ENCODE measurements at places on chromosomes 11 and 22. TPM values are rescaled to one million over a fixed set of nuclear protein-coding genes. Genes with fewer than 3 reads are reported as not detected.

DNA sequence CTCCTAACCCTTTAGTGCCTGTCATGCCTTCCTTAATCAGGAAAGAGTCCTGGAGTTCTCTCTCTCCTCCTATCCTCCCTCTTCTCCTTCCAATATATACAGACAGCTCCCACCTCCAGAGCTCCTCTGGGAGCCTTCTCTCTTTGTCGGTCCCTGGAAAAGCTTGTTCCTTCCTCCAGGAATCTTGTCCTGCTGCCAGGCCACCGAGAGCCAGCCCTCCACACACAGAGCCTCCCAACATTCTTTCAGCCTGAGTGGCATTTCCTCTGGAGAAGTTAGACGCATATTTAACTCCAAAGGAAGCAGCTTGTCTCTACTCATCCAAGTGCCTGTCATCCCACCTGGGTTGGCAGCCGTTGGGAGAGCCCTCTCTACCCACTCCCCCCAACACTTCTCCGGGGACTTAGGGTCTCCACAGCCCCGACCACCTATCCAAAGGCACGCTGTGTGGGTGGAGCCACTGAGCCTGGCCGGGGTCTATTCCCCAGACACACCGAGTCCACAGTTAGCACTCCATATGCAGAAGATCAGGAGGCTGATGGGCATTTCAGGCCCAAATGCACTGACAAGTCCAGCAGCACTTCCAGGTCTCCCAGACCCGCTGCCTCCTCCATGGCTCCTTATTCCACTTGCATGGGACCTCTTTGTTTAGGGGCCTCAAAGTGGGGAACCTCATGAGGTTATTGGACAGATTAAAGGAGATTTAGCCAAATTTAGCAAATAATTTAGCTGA is 31.1 kb downstream of the DKK3 start:
- DNase-seq: peak; percentile 96

DNA sequence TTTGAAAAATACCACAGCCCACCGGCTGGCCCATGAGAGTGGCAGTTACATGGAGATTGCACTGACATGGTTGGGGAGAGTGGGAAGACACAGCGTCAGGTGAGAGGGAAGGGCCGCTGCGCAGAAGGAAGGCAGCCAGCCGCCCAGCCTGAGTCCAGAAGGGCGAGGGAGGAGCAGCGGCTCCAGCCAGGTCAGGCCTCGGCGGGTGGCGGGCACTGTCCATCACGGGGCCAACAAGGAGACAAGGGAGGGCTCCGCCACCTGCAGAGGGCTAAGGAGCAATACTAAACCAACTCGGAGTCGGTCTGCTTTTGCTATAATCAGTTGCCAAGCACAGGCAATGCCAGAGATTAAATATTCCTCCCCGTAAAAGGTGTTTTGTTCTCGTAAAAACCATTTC is 384.5 kb downstream of the TBC1D22A start:
- DNase-seq: no peak

DNA sequence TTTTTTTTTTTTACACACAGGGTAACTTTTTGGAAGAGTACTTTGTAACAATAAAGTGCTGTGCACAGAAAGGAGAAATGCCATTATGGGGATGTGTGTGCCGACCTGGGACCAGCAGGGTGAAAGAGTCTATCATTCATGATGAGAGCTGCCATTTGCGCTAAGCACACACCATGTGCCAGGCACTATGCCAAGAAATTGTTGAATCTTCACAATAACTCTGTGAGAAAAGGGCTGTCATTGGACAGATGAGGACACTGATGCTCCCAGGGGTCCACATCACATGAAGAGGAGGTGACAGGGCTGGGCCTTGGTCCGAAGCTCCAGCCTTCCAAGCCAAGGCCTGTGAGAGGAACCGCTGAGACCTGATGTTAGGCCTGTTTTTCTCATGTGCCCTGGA is 5.6 kb downstream of the DUSP18 start:
- no peak for DNase-seq

GRCh38 chr22:37218771-37219411 is 6.6 kb upstream of the SSTR3 start:
- no peak for DNase-seq

- DNase-seq: no peak
Observed at GRCh38 chr11:104771763-104772162, 126.5 kb downstream of the CASP12 start.

DNA sequence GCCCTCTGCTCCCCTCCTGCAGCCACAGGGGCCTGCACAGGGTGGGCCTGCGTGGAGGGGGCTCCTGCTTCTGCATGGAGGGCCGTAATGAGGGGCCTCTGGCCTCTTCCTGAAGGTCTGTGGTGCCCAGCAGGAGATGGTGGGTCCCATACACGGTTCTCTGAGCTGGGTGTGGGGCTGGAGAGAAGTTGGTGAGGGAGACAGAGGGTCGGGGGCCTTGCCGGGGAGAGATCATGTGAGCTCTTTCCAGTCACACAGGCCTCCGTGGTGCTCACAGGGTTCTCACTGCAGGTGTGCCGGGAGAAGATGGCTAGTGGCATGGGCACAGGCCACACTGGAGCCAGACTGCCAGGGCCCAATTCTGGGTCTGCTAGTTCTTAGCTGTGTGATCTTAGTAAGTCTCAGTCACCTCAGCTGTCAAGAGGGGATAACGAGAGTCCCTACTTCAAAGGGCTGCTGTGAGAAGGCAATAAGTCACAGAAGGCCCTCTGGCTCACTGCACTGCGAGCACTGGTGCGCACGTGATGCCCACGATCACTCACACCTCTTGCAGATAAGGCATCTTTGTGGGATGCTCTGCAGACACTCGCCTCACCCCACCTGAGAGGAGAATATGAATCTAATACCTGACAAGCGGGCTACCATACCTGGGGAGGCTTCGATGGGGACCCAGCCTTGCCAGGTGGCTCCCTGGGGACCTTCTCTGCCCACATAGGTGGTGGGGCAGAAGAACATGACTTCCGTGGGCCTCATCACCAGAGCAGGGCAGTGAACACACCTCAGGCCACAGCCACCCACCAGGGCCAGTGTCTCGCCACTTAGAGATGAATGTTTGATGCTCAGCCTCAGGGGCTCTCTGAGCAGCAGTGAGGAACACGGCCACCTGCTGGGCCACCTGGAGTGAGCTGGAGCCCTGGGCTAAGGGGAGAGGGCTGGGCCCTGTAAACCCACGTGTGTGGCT is 14.5 kb downstream of the KCNC1 start:
- no peak for DNase-seq

Gene SYCE3
- total RNA-seq: not detected

DNA sequence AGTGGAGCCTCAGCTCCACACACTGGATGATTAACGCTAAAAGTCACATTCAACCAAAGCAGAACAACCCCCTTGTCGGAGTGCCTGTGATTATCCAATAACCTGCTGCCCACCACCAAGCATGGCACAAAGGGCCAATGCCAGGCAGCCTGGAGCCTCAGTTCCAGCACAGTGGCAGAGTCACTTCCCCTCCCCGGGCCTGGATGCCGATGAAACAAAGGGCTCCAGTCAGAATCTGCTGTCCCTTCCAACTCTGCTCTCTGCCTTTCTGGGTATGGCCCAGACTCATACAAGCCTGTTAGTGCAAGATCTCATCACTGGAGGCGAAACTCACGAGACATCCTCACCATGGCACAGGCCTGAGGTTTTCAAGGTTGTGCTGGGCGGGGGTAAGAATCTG is 52.1 kb downstream of the CLTCL1 start:
- no peak for DNase-seq

Gene RCOR2
- 0.56 TPM for total RNA-seq

Gene CHRM4
- total RNA-seq: 0.18 TPM

GRCh38 chr11:132357811-132358572 is 987.6 kb downstream of the NTM start:
- DNase-seq: no peak

DNA sequence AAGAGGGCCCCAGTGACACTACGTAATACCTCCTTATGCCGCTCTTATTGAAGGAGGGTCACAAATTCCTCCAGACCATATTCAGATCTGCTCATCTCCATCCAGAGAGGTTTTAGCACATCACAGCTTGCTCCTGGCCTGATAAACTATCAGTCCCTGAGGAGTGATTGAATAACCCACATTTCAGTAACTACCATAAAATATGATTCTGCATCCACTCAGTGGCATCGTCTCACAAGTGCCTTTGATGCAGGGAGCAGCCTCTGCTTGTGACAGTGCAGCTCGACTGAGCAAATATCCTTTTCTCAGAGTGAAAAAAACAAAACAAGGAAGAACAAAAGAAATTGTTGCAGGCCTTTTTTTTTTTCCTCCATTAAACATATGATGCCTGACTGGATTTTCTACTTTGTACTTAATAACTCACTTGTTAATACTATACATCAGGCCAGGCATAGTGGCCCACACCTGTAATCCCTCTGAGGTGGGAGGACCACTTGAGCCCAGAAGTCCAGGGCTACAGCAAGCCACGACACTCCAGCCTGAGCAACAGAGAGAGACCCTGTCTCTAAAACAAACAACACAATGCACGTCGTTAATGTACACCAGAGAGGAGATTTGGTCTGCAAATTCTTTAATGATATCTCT is 64.5 kb downstream of the DDX10 start:
- no peak for DNase-seq

GRCh38 chr11:64339754-64340408 is at the start of gene CCDC88B:
CCDC88B (plus strand) TSS chr11:64340204; CDS start chr11:64340267, 63 bp downstream.
- no peak for DNase-seq

GRCh38 chr11:61004761-61005181 is 33.3 kb downstream of the CD6 start:
- no peak for DNase-seq

- DNase-seq: no peak
Observed at GRCh38 chr11:44260081-44260480, 49.9 kb downstream of the ALX4 start.

Gene CPT1B
- total RNA-seq: 0.36 TPM

DNA sequence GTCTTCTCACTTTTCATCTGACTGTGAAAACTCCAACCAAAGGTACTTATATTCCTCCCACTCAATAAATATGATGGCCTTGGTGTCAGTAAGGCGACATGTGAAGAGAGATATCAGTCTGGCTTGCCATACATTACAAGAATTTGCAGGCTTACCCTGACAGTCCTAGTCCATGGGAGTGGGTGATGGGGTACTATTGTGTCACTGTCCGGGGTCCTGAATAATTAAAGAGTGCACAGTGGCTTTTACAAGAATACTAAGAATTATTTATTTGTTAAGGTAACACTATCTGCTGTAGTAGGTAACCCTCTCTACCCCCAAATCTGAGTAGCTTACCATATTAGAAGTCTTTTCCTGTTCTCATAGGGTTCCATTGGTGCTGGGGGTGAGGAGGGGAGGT is 23.1 kb upstream of the IZUMO1R start:
- DNase-seq: no peak

DNA sequence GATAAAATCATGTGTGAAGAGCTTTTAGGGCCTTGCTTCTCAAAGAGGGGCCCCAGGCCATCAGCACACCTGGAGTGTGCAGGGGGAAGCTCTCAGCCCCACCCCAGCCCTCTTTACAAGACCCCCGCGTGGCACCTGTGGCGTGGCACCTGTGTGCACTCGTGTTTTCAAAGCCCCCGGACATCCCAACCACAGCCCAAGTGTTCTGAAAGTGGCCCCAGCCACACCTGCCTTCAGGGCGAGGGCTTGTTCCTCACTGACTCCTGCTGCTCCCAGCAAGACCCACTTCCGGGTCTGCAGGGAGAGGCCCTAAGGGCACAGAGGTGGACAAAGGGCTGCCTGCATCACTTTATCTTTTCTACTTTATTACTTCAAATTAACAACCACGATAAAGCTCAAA is 17.5 kb upstream of the TMEM184B start:
- DNase-seq: no peak

DNA sequence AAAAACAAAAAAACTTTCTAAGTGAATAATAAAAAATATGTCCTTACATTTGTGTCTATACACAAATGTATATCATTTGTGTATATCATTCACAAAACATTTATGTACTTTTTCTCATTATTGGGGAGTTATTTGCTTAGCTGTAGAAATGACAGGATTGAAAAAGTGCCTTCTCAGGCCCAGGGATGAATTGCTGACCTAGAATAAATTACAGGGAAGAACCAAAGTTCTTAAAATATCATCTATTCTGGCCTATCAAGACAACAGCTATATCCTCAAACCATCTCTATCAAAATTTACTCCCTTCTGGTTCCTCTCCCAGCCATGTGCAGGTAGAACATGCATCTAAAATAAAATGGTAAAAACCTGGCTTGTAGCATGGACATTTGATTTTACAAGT is 1.9 kb upstream of the RAB6A start:
- no peak for DNase-seq

DNA sequence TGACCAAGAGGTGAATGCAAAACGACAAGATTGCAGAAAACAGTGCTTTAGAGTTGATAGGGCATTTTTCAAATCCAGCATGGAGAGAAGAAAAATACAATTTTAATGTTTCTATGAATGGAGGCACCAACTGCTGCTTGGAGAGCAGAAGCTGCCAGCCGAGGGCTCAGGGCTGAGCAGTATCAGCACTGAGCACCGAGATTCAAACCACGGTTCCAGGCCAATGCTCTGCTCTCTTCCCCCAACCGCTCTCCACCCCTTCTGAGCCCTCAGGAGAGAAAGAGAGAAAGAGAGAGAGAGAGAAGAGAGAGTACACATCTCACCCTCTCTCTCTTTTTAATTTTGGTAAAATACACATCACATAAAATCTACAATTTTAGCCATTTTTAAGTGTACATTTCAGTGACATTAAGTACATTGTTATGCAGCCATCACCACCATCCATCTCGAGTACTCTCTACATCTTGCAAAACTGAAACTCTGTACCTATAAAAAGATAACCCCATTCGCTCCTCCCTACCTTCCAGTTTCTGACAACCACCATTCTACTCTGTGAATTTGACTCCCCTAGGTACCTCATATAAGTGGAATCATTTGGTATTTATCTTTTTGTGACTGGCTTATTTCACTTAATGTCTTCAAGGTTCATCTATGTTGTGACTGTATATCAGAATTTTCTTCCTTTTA is 333.3 kb downstream of the MIAT start:
- no peak for DNase-seq

DNA sequence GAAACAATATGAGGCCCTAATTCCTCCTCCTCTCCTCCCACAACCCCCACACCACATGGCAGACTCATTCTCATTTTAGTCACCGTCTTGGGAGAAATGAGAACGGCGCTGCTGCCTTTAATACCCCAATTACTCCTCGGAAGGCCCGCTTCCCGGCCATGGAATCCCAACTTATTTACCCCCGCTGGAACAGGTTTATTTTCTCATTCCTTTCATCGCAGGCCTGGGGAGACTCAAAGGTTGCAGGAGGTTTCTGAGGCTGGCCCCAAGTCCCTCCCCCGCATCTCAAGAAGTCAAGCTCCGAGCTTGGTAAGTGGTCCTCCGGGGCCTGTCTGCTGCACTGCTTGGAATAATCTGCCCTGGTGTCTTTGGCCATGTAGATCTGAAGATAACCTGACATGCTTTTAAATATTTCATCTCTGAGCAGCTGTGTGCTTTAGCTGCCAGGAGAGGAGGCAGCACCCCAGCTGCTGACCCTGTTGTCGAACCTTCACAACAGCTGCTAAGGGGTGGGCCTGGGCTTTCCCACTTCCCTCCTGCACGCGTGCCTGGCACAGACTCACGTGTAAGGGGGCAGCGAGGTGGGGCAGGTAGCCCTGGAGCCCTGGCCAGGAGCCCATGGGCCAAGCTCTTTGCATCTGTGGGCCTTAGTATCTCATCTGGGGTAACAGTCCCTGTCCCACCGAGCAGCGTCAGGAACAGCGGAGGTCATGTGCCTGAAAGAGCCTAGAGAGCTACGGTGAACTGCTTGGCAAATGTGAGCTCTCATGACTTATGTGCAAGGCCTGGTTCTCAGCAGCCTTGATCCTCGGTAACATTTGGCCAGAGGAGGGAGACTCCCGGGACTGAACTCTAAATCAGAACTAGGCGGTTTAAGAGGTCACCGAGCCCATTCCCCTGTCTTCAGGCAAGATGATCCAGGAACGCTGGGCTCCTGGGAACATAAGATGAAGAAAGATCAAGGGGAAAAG is 164.6 kb downstream of the ST3GAL4 start:
- DNase-seq: no peak

Gene MUC2
- total RNA-seq: not detected
